ENCODE measurements at places on chromosomes 11 and 22.

- DNase-seq = no peak
Measured at GRCh38 chr11:109734566-109734965, 312.6 kb downstream of the C11orf87 start.

DNA sequence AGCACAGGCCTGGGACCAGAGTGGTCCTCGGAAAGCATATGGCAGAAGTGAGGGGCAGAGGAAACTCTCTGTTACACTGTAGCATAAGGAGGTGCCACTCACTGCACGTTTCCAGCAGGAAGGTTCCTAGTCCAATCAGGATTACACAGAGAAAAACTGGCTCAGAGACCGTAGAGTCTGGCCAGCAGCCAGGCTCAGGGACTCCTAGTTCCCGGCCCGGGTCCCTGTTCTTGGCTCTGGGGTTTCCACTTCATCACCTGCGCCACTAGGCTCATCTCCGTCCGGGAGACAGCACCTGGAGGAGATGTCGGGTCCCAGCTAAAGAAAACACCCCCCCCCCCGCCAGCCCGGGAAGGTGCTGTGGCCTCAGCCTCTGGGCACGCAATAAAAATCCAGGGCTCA is 1.1 kb downstream of the TTLL12 start:
- DNase-seq = no peak

- no peak for DNase-seq
Measured at GRCh38 chr22:42418811-42419242, 13.4 kb downstream of the NFAM1 start.

DNA sequence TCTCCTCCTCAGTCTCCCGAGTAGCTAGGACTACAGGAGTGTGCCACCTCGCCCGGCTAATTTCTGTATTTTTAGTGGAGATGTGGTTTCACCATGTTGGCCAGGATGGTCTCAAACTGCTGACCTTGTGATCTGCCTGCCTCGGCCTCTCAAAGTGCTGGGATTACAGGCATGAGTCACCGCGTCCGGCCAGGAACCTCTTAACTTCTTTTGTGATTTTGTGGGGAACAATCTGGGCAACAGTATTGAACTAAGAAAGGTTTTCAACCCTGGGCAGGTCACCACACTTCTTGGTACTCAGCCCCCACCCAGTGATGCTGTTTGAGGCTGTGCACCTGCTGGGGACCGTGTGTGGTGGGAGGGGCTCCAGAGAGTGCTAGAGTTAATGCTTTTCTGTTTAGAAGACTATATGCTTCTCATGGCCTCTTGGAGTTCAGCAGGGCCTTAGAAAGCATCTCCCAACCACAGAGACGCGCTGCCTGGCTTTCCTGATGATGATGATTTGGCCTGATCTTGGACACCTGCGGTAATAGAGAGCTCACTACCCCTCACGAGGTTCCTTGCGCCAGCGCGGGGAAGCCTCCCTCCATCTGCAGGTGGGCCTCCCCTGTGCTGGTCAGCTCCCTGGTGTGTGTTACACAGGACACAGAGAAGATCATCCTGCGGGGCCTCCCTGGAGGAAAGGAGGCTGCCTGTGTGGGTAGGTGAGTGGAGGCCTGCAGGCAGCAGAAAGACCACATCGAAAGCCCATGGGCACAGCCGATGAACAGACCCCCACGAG is 1.2 kb downstream of the DENND6B start:
- no peak for DNase-seq

GRCh38 chr11:114059984-114060391 is 477 bp downstream of the ZBTB16 start:
- no peak for DNase-seq

DNA sequence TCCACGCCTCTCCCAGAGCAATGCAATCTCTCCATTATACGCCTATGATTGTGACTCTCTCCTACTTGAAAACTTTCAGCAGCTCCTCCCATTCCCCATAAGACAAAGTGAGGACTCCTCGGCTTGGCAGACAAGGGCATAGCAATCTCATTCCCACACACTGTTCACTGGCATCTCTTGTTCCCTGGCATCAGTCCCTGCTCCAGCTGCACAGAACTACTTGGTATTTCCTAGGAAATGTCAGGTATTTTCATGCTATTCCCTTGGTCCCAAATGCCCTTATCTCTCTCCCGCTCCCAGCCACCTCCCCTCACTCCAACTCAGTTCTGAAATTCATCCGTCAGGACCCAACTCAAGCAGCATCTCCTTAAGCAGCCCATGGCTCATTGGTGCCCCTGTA is 28.4 kb downstream of the TMPRSS5 start:
- no peak for DNase-seq

DNA sequence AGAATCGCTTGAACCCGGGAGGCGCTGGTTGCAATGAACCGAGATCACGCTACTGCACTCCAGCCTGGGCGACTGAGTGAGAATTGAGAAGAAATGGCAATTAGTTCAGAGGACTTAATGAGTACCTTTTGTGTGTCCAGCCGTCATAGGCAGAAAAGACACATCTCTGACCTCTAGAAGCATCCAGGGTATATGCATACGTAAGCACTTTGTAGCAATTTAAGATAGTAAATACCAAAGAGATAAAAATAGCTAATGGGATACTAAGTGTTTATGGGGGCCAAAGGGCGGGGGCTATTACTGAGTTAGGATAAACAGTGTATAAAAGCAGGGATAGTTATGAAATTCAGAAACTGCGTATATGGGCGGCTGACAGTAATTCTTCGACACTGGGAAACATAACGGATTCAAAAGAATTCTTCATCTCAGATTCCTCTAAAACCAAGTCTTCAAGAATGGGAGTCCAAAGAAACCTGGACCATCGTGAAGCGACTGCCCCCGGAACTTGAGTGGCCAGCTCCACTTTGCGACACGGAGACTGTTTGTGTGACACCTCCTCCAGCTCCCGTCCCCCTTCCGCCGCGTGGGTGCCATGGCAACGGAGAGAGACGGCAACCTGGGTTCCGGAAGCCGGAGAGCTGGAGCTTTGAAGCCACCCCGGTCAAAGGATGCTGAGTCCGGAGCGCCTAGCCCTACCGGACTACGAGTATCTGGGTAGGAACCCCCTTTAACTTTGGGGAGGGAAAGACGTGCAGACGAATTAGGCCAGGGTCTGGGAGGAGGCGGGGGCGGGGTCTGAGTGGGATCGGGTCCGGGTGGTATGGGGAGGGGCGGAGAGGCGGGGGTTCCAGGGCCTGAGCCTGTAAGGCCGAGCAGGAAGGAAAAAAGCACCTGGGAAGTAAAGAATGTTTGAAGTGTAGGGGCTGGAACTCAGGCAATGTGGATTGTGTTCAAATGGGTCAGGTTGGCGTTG is at the start of gene CSTPP1:
Gene CSTPP1 (plus strand): TSS at position 624 of the 973 bp plus-strand sequence. CDS start 45 bp downstream, at position 669.
- peak; percentile 40 for DNase-seq

DNA sequence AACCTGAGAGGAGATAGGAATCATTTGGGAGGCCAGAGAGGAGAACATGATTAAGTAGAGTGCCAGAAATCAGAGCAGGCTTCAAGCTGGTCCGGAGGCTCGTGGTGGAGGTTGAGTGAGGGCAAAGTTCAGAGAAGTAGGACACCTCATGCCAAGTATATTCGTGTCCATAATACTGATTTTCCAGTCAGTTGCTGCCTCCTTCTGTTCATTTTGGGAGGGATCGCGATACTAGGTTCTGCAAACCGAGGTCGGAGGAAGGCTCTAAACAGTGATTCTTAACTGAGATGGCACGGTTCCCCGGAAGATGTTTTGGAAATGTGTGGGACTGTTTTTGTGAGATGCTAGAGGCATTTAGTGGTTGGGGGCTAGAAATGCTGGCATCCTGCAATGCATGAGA is 13.6 kb upstream of the CD3E start:
- DNase-seq = no peak

DNA sequence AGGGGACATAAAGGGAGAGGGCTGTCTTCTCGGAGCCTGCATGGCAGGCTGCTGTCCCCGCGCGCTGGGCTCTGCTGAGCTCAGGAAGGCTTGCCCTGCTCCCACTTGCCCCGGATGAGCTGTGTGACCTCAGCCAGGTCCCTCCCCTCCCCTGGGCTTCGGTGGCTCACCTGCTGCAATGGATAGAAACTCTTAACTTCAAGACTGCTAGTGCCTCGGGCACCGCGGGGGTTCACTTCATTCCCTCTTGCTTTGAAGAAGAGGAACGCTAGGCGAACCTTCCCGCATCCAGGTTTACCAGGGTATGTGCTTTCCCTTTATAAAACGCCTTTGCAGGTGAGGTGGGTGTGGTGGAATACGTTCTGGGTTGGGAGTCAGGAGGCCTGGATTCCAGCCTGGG is 115.0 kb downstream of the PHF21B start:
- no peak for DNase-seq

DNA sequence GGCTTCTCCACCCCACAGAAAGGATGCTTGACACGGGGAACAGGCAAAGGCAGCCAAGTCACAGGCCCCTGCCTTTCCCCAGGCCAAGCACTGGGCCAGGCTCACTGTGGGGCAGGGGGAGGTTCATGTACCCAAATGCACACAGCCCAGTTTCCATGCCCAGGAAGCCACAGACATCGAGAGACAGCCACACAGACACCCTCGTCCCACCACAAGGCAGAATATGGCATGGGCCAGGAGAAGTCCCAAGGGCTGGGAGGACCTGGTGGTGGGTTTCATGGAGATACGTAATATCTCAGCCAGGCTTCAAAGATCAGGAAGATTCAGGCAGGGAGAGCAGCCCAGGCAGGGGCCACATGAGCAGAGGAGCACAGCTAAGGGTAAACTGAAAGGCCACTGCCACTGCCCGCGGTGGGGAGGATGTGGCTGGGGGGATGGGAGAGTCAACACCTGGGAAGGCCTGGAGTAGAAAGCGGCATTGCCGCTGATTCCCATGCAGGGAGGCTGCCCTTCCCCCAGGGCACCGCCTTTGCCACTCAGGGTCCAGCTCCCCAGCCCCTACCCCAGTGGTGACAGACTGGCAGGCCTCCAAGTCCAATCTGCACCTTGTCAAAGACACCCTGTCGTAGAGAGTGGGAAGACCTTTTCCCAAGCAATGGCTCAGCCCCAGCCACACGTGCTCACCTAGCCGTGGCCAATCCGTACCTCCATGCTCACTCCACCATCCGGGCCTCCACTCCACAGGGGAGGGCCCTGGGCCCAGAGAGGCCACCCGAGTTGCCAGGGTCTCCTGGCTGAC is 2.4 kb upstream of the MFNG start:
- DNase-seq = no peak

GRCh38 chr22:19859861-19860510 is 5.3 kb upstream of the GNB1L start:
- no peak for DNase-seq

- no peak for DNase-seq
Measured at GRCh38 chr22:45564349-45565030, 61.8 kb downstream of the FBLN1 start.

GRCh38 chr11:91365986-91366585 is 858.5 kb upstream of the FAT3 start:
- DNase-seq = no peak

DNA sequence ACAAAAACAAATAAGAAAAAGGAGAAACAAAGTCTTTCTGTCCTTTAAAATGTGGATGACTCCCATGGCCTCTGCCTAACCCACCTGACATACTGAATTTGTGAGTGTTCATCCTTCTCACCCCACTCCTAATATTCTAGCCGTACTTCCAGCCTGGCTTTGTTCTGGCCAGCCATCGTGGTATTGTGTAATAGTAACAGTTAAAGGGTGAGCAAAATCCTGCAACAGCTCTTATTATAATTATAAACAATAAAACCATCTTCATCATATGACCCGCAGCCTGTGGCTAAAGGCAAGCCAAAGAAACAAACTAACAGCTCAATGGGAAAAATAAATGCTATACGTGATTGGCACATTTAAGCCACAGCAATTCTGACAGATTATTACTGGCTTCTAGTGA is 721.6 kb upstream of the TENM4 start:
- DNase-seq = no peak

- DNase-seq = no peak
Measured at GRCh38 chr11:73143126-73143838, 1.2 kb upstream of the FCHSD2 start.

- no peak for DNase-seq
Measured at GRCh38 chr11:76335842-76336241, 45.1 kb downstream of the THAP12 start.

DNA sequence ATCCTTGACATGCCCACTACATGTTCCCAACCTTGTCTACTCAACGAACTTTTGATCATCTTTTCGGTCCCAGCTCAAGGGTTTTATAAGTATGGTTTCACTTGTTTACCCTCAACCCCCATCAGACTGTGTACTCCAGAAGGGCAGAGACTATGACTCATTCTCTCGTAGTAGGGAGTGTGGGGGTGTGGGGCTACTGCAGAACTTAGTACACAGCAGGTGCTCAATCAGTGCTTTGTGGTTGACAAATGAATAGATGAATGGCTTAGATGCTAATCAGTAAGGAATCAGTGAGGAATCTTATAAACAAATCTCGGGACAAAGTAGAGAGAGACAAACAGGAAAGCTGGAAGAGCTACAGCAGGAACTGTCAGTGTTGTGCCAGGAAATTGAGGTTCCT is 151.7 kb upstream of the PLET1 start:
- DNase-seq = no peak

DNA sequence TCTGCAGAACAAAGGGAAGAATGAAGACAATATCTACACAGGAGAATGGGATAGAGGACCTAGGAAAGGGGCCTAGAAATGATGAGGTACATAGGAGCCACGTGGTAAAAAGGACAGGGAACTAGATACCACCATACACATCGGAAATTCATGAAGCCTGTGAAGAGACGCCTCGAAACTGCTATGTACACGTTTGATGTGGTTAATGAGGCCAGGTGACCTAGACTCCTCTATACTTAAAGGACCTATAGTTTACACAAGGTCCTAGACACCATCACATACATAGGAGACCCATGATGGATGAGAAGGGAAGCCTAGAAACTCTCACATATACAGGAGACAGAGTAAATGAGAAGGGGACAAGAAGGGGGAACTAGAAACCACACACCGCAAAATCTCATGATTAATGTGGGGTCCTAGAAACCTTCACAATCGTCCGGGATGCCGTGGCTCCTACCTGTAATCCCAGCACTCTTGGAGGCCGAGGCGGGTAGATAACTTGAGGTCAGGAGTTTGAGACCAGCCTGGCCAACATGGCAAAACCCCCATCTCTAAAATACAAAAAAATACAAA is 23.8 kb downstream of the RHBDD3 start:
- no peak for DNase-seq

DNA sequence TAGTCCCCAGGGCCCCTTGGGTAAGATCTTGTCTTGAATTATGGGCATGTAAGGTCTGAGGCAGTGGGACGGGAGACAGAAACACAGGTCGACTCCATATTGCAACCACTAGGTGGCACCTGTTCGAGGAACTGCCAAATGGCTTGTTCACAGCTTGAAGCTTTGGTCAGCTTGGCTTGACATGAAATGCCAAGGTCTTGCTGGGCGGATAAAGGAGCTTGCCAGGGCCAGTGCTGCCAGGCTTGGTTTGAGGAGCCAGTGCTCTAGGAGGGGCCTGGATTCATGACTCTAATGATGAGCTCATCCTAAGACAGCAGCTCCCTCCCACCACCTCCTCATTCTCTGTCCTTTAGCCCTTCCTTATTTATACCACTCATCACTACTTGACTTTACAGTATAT is 11.9 kb upstream of the NRIP3 start:
- no peak for DNase-seq

GRCh38 chr11:8033305-8034105 is 46.4 kb downstream of the EIF3F start:
- no peak for DNase-seq

GRCh38 chr22:46079861-46080821 is 70.2 kb upstream of the PPARA start:
- no peak for DNase-seq
